ENCODE measurements at places on chromosomes 12 and 14.

- no peak for DNase-seq
These were observed 157.2 kb downstream of the PAX9 start for GRCh38 chr14:36818794-36819384.

DNA sequence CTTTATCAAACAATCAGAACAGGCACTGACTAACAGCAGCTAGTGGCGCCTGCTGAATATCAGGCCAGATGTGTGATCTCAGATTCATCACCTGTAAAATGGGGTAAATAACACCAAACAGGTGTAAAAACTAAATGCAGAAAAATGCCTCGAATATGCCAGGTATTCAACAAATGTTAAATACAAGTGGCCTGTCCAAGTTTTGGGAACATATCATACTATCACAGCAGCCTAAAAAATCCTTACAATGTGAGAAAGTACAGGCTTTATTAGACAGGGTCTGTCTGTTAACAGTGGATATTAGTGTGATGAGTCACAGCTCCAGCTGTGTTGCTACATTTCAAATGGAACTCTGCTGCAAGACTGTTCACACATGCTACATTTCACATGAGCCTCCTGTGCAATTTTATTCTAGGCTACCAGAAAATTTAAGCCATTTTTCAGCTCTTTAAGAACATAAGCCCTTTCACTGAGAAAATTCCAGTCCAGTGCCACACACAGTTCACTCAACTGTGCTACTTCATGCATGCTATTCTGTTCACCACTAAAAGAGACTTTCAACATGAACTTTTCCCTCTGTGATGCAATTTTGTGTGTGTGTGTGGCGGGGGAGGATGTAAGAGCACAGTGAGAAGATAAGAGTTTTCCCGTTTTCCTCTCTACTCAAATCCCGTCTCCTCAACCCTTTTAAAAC, 56.7 kb downstream of the MSRB3 start:
- DNase-seq = no peak

- no peak for DNase-seq
These were observed 25.8 kb downstream of the CDC42BPB start for GRCh38 chr14:103031566-103031911.

GRCh38 chr12:32248441-32249140, 141.9 kb downstream of the BICD1 start:
- DNase-seq = no peak

- DNase-seq = no peak
These were observed 13.1 kb downstream of the BATF start for GRCh38 chr14:75535164-75535898.

GRCh38 chr14:22176957-22177356, 412.1 kb downstream of the DAD1 start:
- DNase-seq = no peak

- no peak for DNase-seq
These were observed 739 bp upstream of the PPP2R5E start for GRCh38 chr14:63543826-63544406.

DNA sequence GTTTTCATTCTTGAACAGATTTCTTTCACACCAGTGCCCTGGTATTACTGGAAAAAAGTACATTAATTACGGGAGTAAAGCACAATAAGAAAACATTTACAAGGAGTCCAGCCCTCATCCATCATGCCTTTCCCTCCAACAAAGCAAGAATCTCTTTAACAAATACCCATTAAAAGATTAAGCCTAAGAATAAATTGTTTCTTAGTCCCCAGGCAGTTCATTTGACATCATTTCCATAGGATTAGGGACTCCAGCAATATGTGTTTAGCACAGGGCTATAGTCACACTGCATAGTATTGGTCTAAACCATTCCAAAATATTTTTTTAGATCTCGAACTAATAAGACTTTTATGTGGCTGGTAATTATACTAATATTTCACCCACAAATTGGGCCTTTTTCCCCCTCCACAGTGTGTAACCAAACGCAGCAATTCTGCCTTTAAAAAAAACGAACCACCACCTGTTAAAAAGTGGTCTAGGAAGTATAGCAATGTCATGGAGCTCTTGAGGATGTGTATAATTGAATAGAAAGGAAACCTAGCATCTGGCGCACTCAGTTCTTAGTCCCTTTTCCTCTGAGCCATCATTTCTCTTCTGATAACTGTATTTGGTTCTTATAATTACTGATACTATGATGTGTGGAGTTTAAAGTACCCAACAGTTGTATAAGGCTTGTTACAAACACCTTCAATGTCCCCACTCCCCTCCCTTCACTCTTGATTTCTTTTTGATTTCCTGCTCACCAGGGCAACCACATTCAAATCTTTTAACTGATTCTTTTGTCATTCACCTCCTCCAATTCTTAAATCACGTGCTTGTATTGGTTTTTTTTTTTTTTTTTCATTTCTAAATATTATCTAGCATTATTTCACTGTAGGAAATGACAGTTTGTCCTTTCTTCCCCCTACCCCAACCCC, 138.7 kb downstream of the ETV6 start:
- no peak for DNase-seq

- no peak for DNase-seq
These were observed 790.7 kb downstream of the C12orf50 start for GRCh38 chr12:87238466-87238865.

DNA sequence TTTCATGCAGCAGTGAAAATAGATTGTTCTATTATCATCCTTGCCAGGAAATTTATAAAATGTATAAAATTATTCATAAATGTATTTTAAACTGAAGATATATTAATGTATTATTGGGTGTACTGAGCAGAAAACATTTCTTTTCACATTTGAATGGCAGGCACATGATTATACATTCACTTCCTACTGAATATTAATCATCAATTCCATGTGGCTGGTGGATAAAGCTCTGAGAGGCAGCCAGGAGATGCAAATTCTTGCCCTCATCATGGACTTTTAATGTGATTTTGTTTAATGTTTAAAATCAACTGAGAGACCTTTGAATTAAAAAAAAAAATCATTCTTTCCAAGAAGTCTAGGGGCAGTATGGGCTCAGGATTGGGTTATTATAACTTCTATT, 40.8 kb downstream of the ANO6 start:
- DNase-seq = no peak
